ENCODE measurements at places on chromosomes 6 and 20. TPM values are rescaled to one million over a fixed set of nuclear protein-coding genes. Genes with fewer than 3 reads are reported as not detected.

The FAM50B gene
- total RNA-seq: 7.3 TPM

The CNR1 gene
- total RNA-seq: 0.23 TPM

The TBC1D32 gene
- total RNA-seq: 0.75 TPM

The PACRG gene
- total RNA-seq: 1.8 TPM

GRCh38 chr6:41088451-41088850, 15.7 kb downstream of the NFYA start:
- no peak for DNase-seq

- no peak for DNase-seq
Measured at GRCh38 chr6:84763003-84763885, 1.2 kb downstream of the TBX18 start.

DNA sequence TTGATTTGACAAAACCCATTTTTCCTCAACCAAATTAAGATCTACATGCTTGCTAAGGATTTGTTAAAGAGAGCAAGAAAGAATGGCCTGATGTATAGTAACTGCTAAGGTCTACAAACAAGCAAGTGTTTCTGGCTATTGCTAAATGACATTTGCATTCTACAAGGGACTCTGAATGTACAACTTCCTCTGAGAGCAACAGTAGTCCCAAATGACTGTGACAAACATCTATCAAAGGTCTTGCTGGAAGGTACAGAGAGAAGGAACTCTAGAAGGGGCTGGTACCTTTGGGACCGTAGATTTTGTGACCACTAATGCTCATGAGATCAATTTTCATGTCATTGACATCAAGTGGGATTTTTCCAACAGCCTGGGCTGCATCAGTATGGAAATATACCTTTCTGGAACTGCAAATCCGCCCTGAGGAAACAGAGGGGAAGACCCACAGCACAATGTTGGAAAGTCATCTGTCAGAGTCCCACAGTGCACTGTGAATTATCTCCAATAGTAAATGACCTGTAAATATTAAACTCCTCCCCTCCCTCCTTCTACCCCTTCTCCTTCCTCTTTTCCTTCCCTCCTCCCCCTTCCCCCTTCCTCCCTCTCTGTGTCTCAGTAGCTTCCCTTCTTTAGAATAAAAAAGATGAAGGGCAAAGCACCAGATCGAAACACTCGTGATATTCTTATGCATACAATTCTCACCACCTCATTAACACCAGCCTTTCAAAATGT, 15.9 kb upstream of the CPNE1 start:
- peak; percentile 26 for DNase-seq
